ENCODE measurements at places on chromosomes 4 and X.

- DNase-seq: no peak
Measured at GRCh38 chr4:124111411-124111810, 601.1 kb downstream of the ANKRD50 start.

DNA sequence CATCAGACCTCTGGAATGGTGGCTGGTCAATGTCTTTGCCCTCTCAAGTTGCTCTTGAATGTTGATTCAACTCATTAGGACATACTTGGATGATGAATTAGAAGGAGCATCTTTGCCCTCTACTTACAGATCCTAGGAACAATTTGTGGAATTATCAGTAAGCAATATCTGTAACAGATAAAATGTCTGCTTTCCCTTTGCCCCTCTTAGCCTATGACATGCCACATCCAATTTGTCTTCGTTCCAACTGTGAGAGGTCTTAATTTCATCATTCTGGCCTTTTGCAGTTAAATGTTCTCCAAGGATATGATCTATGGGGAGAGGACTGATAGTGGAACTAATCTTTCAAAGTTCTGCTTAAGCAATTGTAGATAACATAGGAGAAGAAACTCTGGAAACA is 148.3 kb downstream of the PDE5A start:
- DNase-seq: no peak

DNA sequence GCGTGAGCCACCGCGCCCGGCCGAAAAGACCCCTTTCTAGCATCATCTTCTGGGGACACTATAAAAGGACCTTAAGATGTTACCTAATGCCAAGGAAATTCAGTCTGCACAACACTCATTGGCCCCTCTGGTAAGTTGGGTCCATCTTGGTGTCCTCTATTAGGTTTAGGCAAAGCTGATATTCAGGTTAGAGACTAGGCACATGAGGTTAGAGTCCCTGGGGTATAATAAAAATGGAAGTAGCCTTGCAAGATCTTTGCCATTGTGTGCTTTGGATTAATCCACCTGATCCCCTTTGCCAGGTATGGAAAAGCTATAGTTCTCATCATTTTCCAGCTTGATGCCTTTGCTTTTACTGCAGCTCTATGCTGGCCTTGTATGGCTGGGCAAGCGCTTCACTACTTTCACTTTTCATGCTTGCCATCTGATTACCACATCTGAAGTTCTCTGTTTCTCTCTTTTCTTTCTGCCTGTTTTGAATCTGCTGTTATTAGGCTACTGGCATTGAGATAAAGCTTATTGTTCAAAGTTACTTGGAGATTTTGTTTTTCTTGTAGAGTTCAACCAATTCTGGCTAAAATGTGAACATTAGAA is 5.4 kb upstream of the ADH4 start:
- DNase-seq: no peak

DNA sequence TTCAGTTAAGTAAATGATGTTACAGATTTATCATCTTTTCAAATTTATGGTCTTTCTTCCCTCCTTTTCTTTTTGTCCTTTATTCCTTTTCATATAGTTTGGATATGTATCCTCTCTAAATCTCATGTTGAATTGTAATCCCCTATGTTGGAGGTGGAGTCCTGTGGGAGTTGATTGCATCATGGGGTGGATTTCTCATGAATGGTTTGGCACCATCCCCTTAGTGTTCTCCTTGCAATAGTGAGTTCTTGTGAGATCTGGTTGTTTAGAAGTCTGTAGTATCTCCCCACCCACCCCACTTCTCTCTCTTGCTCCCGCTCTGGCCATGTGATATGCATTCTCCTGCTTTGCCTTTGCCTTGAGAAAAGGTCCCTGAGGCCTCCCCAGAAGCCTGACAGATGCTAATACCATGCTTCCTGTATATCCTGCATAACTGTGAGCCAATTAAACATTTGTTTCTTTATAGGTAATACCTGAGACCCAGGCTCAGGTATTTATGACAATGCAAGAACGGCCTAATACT is 236.7 kb downstream of the PRDM5 start:
- DNase-seq: no peak

DNA sequence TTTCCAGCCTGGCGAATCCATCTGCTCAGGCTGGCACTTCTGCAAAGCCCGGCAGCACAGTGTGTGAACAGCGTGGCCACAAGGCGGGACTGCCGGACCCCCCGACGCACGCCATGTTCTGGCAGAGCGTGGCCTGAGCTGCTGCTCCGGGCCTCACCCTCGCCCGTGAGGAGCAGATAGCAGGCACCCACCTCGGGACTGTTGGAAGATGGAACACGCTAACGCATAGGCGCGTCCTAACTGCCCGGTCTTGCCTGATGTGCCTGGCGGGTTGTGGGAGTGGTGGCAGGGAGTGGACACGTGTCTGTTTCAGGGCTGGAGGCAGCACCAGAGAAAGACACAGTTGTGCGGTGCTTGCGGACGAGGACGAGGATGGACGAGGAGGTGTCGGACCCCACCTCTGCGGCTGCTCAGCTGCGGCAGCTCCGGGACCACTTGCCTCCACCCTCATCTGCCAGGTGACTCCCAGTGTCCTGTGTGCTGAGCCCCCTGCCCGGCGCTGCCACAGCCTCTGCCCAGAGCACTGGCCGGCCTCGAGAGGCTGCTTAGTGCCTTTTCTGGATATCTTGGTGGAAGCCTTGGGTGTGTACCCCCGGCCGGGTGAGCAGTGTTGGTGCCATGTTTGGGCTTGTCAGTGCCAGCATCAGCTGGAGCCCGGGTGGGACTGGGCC is 28.2 kb downstream of the UVSSA start:
- DNase-seq: no peak

GRCh38 chr4:76233529-76233928 is 18.0 kb upstream of the FAM47E start:
- no peak for DNase-seq

GRCh38 chr4:177660223-177660622 is 218.0 kb upstream of the AGA start:
- no peak for DNase-seq

- DNase-seq: no peak
Measured at GRCh38 chr4:118833192-118833820, 2.6 kb downstream of the SEC24D start.

DNA sequence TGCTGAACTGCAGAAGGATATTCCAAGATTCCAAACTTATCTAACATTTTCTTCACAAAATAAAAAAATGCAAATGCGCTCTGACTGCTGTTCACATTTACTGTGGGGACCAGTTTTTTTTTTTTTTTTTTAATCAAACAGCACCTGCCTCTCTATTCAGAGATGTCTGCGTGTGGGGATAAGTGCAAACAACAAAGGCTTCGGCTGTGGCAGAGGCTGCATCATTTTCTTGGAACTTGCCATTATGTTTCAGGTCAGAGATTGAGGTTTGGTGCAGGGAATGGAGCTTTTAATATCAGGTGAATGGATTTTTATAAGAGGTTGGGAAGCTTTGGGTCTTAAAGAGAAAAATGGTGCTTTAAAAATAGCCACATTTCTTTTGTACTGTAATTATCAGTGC is 78.2 kb upstream of the TET2 start:
- DNase-seq: no peak

DNA sequence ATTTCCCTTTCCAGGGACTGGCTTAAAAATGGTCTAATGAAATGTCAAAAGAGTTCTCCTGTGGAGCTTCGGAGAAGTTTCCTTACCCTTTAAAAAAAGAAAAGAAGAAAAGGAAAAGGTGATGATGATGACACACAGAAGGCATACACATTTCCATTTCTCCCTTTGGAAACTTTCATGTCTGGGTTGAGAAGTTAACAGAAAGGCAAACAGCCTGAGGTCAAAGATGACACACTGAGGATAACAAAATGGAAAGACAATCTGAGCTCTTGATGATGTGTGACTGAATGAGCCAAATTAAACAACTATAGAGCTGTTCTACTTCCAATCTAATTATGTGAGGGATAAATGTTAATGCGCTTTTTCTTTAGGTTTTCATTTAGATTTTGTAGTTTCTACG is 32.2 kb downstream of the NFXL1 start:
- DNase-seq: no peak

DNA sequence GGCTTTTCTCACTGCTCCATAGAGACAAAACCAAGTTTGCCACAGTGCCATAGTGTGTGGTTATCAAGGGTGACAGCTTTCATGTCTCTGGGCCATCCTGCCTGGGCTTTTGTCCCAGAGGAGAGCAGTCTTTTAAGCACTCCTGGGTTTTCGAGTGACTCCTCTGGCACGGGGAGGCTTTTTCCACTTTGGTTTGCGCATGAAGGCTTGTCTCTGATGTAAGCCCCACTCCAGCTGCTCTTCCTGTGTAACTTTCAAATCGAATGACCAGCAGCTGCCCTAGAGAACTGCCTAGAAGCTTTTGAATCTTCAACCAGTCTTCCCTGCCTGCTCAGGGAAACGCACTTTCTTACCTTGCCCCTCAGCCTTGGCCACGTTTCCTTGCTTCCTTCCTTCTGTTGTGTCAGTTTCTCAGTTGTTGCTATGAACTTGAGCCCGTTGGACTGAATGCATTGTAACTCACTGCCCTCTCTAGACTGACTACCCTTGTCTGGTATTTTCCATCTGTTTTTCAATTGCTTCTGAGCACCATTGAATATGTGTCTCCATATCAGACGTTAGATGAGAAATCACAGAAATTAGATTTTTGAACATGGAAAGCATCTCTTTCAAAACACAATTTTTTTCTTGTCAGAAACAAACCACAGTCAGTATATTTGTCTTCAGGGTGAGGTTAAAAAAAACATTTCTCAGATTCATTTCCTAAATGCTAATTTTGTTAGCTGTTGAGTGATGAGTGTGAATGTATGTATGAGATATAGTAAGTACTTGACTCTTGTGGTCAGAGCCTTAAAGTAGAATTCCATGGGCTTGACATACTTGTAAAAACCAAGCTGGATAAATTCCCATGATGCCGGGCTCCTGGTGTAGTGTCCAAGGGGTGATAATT is 45.3 kb downstream of the SLC9A6 start:
- no peak for DNase-seq

DNA sequence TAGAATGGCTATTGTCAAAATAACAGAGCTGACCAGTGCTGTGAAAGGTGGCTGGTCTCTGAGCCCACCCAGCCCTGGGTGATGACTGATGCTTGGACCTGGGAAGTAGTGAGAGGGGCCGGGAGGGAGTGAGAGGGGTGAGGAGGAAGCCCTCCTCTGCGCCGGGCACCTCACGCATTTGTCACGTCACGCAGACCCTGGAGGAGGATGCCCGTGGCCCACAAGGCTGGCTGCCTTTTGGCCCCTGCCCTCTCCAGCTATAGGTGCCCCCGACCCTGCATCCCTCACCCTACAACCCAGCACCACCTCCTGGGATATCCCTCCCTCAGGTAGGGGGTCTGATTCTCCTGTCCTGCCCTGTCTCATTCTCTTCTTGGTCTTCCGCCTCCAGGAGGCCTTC is 207.4 kb downstream of the AFAP1 start:
- no peak for DNase-seq

- no peak for DNase-seq
Measured at GRCh38 chr4:133775881-133776280, 425.7 kb downstream of the PABPC4L start.

GRCh38 chr4:111879539-111879938 is 265.7 kb upstream of the FAM241A start:
- no peak for DNase-seq

GRCh38 chr4:20698382-20698781 is 1.9 kb upstream of the PACRGL start:
- no peak for DNase-seq

GRCh38 chrX:17033225-17033624 is 86.8 kb downstream of the REPS2 start:
- no peak for DNase-seq

GRCh38 chr4:617644-618641 is 7.4 kb upstream of the PDE6B start:
- no peak for DNase-seq

DNA sequence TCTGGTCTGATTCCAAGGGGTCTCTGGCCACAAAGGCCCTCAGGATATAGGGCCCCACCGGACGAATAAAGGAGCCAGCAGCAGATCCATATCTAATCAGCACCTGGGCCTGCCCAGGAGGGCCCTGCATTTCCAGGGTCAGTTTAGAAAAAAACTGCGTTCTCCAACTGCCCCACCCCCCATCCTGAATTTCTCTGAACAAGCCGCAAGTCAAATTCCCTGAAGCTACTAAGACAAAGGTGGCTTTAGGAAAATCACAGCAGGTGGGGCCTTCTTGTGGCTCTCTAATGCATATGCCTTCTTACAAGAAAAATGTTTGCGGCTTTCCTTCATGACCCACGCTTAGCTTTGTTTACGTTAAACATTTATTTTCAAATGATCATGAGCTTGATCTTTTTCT is 76.6 kb downstream of the MBNL3 start:
- DNase-seq: no peak

DNA sequence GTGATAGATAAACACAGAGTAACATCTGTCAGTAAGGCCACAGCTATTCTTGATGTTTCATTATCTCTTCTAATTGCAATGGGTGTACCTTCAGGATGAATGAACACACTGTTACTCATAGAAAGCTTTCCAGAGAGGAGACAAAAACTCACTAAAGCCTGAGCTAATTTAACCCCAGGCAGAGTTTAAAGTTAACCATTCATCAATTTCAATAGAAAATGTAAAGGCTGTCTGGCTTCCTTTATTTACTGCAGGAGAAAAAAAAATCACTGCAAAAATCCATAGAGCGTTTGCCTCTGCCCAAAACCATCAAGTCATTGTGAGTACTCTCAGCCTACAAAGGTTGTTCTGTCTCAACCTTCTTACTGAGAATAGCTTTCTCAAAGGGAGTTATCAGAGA is 376.9 kb downstream of the PPP4R3C start:
- DNase-seq: no peak

- DNase-seq: peak; percentile 4
Measured at GRCh38 chr4:145934434-145935047, 4.1 kb downstream of the ZNF827 start.

DNA sequence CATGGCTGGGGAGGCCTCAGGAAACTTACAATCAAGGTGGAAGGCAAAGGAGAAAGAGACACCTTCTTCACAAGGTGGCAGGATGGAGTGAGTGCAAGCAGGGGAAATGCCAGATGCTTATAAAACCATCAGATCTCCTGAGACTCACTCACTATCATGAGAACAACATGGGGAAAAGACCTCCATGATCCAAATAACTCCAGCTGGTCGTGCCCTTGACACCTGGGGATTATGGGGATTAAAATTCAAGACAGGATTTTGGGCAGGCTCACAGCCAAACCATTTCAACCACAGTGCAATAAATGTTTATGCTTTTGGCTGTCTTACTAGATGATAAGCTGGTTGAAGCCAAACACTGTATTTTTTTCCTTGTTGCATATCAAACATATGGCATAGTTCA is 1112.4 kb downstream of the STIM2 start:
- no peak for DNase-seq

GRCh38 chrX:56783450-56783831 is 54.4 kb downstream of the NBDY start:
- DNase-seq: peak; percentile 89

GRCh38 chr4:62460329-62460728 is 1260.2 kb downstream of the ADGRL3 start:
- DNase-seq: no peak

GRCh38 chr4:56370377-56370776 is 16.9 kb downstream of the AASDH start:
- DNase-seq: no peak

- peak; percentile 20 for DNase-seq
Measured at GRCh38 chr4:26321373-26322221, 783 bp downstream of the RBPJ start.

All from midbrain (tissue), 1 donor.